ENCODE measurements at places on chromosomes 7 and 10. TPM values are rescaled to one million over a fixed set of nuclear protein-coding genes. Genes with fewer than 3 reads are reported as not detected.

- peak; percentile 77 for DNase-seq
Observed at GRCh38 chr10:53314876-53315275, 542.3 kb upstream of the MBL2 start.

Gene STK17A
- total RNA-seq: 64.0 TPM

Gene PKD1L1
- total RNA-seq: 2.6 TPM

Gene TMEM176A
- total RNA-seq: not detected

DNA sequence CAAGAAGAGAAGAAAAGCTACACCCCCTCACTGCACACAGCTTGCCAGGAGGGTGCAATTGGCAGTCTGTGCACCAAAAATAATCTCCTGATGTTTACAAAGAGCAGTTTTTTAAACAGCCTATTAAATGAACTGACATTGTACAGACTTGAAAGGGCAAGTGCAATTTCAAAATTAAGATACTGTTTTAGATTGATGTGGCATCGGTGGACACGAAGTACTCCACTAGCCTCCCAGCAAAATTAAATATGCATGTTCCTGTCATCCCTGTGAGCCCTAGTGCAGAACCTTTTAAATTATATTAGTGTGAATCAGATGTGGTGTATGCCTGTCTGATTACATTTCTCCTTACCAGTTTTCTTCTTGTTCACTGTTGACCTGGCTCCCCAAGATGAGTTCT, 87.9 kb downstream of the WIPF3 start:
- DNase-seq: no peak

Gene PNLIPRP2
- not detected for total RNA-seq

Gene SEMA4G
- 6.9 TPM for total RNA-seq

- DNase-seq: no peak
Observed at GRCh38 chr7:2476776-2477446, 713 bp upstream of the GRIFIN start.

- no peak for DNase-seq
Observed at GRCh38 chr10:128530301-128530700, 404.1 kb upstream of the MKI67 start.

Measured in glomerular endothelial cell (primary cell).